Lower leg skin (tissue), 4 donors: ENCODE measurements at places on chromosomes 7 and 10. TPM values are rescaled to one million over a fixed set of nuclear protein-coding genes. Genes with fewer than 3 reads are reported as not detected.

- DNase-seq, result peak; percentile 81
These were observed 27.7 kb upstream of the DNAAF5 start for GRCh38 chr7:698515-699475.

- DNase-seq, result no peak
These were observed 605.2 kb upstream of the DPP6 start for GRCh38 chr7:153447011-153447410.

Gene PAPOLB
- not detected for total RNA-seq

Gene PON1
- not detected for total RNA-seq

DNA sequence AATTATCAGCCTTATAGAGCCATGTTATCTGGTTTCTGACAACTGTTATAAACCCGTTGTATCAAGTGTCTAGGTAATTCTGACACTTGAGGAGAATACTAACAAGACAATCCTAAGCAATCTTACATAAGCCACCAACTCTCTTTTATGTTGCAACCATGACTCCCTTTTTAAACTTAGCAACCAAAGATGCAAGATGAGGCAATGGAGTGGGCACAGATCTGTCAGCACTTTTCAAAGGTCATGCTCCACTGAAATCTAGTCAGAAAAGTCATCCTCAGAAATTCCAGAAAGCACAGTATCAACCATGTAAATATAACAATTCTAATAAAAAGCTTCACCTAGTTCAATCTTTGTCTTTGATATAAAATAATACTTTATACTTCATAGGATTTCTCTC is 77.0 kb upstream of the SEMA3A start:
- DNase-seq, result no peak

- no peak for DNase-seq
These were observed 46.2 kb downstream of the COL13A1 start for GRCh38 chr10:69847883-69848282.

DNA sequence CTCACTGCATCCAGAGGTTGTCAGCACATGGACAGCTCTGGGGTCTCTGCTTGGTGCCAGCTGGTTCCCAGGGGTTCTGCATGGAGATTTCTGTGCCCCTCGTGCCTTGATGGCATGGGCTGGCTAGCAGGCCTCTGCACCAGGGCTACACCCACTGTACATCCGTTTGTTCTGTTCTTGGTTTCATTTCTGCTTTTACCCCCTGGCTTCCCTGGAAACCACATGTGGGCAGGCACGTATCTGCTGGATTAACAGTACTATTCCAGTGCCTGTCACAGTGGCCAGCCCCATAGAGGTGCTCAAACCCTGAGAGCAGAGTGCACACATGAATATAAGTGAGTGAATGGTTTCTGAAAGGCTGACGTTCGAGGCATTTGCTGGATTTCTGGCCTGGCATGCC is 207.2 kb upstream of the GPR26 start:
- no peak for DNase-seq

Gene CYP3A4
- 2.7 TPM for total RNA-seq

GRCh38 chr7:22882106-22882505 is 59.5 kb upstream of the TOMM7 start:
- DNase-seq, result no peak

Gene KCNMA1
- total RNA-seq, result 6.2 TPM

- peak; percentile 1 for DNase-seq
These were observed 267.0 kb upstream of the TCERG1L start for GRCh38 chr10:131578472-131578970.
